ENCODE measurements at places on chromosomes 3 and 15.

GRCh38 chr3:189529468-189529867 is 101.7 kb upstream of the TP63 start:
- no peak for DNase-seq

DNA sequence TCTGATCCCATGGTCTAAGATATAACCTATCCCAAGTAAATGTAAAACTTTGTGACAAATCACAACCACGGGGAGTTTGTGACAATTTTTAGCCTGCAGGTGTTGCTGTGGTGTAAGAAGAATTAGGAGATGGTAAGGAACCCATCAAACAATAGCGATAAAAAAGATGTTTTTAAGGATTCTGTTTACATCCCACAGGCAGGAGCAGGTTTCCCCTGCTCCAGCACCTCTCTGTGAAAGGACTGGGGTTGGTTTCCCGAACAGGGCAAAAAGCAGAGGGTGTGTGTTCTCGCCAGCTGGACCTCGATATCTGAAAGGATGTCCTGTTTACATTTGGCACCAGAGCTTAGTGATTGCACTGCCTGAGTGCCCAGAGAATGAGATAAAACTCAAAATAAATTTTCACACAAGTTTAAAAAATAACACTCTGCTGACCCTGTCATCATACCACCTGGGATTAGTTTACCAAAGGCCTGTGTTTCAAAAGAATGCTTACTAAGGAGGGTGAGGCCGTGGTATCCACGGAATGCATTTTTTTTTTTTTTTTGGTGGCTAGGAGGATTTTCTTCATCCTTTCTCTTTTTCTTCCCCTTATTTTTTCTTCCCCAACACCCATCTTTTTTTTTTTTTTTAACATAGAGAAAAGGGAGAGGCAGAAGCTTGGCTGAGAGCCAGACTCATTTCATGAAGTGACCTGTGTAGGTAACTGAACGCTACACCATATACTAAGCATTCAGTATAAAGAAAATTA is 151.8 kb upstream of the DPH6 start:
- peak; percentile 71 for DNase-seq

DNA sequence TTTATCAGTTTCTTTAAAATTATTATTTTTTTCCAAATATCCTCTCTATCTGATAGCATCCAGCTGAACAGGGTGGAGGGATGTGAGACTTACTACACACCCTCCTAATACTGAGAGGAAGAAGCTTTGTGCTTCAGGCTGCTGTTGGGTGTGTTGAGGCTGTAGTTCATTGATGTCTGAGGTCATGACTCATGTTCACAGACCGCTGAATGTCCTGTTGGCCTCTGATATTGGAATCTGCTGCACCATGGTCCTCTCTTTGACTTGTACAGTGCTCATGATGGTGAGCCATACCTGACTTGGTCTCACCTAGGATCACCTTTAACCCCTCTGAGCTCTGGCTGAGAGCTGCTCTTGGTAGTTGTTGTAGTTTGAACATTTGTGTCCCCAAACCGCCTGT is 302.9 kb downstream of the SATB1 start:
- DNase-seq: no peak

DNA sequence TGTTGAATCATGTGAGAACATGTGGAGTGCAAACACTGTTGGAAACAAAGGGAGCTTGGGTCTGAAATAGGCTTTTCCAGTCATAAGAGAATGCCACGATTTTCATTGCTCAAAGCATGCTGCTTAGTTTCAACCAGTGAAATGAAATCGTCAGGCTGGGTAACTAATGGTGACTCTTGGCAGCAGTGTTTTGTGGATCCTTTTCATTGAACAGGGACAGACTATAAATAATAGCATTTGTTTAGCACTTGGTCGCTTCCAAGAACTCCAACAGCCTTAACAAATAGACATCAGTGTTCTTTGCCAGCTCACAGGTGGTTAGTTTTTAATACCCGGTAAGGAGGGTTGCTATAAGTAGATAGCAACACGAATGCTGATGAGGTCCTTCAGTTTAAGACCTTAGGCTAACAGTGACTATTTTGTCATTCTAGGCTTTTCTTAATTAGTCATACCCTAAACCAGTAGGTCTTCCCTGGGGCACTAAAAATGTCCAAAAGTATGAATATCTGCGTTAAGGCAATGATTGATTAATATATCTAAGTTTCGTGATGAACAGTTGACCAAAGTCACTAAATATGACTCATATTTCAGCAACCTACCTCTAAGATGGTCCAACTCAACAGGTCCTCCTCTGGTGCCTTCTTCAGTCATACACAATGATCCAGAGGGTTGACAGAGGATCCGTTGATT is 15.8 kb downstream of the TP63 start:
- no peak for DNase-seq

GRCh38 chr15:39579487-39580116 is 1.3 kb upstream of the THBS1 start:
- peak; percentile 96 for DNase-seq

DNA sequence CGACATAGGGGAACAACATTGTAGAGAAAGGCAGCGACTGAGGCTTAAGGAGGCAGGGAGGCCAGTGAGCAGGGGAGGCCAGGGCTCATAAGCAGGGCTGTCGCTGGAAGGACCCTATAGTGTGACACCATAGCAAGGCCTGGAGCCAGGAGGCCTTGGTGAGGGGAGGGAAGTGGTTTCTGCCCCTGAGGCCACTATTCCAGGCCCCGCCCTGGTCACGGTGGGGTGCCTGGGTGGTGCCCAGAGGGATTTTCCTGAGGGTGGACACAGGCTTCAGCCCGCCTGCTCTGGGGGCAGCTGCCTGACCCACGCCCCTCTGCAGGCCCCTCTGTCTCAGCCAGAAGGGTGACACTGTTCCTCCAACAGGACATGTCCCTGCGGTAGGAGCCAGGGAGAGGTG is 147.8 kb upstream of the IQSEC1 start:
- DNase-seq: no peak

DNA sequence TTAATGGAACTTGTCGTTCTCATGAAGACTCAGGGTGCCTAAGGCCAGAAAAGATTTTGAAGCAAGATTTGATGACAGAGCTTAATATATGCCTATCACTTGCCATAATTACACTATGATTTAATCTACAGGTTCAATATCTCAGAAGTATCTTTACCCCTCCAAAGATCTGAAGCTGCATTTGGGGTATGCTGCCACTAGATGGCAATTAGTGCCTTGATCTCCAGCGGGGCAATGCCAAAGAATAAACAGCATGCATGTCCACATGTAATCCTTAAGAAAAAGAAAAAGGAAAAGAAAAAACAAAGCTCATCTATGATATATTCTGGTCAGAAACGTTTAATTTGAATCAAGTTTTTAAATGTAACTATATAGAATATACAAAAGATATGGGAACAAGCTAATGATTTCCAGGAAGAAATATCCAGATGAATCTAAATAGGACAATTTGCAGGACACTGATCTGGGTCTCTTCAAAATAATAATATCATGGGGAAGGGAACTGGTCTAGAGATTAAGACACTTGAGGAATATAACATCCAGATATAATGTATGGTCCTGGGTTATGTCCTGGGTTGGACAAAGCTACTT is 55.0 kb upstream of the SOX14 start:
- DNase-seq: no peak

- no peak for DNase-seq
Measured at GRCh38 chr15:92468991-92469390, 75.3 kb downstream of the ST8SIA2 start.

GRCh38 chr15:62612771-62613170 is 429.8 kb upstream of the TPM1 start:
- no peak for DNase-seq

- DNase-seq: no peak
Measured at GRCh38 chr3:43770426-43771103, 79.8 kb downstream of the ABHD5 start.

DNA sequence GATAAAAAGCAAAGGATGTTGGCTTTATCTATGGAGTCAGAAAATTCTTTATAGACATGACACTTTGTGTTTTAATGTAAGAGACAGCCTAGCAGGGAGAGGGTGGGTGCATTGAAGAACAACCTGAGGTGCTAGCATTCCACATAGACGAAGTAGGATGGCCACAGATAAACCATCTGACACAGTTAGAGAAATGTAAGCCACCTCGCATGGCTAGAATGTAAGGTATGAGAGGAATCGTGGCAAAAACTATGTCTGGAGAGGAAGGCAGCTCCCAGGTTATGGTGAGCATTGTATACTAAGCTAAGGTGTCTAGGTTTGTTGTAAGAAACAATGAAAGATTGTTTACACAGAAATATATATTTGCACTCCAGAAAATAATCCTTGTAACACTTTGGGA is 194.0 kb upstream of the SLITRK3 start:
- DNase-seq: no peak

DNA sequence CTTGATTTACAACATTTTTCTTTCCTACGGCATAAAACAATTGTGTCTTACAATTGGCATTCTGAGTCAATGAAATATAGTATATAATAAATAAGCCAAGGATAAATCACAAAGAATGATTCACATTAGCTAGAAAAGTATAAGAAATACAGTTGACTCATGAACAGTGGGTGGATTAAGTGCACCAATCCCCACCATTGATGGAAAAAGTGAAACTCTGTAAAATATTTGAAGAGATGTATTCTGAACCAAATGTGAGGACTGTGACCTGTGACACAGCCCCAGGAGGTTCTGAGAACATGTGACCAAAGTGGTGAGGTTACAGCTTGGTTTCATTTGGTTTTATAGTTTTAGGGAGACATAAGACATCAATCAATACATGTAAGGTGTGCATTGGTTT is 227.5 kb downstream of the ALCAM start:
- peak; percentile 47 for DNase-seq

GRCh38 chr15:68990231-68990991 is 24.1 kb upstream of the NOX5 start:
- DNase-seq: no peak

DNA sequence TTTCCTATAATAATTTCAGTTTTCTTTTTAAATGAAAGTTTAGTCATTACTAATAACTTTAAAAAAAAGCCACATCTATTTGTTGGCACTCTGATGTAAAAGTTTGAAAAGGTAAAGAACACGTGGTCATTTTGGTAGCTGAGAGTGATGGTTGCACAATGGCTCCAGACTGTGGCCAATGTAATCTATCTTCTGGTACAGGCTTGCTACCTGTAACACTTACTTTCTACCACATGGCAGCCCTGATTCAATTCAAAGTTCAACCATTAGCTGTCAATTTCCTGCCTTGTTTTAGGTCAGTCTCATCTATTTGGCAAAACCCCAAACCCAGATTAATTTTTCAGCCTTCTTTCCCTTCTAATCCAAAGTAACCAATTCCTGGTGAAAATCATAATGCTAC is 126.1 kb downstream of the TUSC7 start:
- peak; percentile 17 for DNase-seq

DNA sequence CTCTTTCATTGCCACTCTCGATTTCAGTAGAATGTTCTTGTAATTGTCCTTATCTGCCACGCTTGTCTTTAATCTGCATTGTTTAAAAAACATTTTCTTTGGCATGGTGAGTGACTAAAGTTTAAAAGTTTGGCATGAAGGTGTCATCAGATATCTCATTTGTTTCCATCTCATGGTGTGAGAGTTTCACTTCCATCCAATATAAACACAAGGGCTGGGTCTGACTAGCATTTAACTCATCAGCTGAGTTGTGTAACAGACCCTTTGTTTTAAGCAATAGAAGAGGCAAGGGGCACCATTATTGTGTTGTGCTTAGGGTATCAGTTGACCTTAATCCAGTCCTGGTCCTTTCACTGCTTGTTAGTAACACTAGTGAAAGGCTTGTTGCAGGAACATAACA is 49.9 kb upstream of the IL12A start:
- DNase-seq: no peak

DNA sequence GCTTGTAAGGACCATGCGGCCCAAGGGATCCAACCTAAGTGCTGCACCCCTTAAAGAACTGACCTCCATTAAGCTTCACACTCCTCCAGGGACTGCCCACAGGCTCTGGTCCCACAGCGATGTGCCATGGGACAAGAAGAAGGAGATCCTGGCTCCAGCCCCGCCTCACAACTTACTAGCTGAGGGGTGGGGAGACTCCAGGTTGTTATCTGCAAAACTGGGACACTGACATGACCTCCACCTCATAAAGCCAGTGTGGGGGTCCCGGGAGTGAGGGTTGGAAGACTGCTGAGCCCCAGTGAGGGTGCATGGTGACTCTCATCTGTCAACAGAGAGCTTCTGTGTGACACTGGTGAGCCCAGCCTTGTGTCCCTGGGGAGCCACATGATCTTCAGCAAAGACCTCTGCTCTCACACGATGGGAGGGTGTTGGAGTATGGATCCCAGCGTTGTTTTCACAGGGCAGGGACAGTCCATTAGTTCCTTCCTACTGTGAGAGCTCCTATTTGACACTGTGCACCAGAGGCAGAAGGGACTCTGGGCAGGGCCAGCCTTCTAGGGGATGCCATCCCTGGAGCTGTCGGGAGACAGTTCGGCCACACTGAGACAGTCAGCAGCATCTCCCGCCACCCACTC is 26.7 kb downstream of the EAF1 start:
- no peak for DNase-seq

DNA sequence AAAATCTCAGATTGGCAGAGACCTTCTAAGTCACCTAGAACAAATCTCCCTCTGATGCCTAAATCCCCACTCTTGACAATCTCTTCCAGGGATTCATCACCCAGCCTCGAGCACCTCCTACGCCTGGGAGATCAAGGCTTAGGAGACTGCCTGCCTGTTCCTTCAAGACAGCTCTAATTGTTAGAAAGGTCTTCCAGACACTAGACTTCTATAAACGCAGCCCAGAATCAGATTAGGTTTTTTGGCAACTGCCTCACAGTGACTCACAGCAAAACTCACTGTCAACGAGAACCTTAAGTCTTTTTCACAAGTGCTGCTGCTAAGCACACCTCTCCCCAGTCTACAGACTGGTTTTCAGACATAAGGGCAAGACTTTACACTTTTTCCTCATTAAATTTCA is 23.1 kb downstream of the SRGAP3 start:
- peak; percentile 56 for DNase-seq

DNA sequence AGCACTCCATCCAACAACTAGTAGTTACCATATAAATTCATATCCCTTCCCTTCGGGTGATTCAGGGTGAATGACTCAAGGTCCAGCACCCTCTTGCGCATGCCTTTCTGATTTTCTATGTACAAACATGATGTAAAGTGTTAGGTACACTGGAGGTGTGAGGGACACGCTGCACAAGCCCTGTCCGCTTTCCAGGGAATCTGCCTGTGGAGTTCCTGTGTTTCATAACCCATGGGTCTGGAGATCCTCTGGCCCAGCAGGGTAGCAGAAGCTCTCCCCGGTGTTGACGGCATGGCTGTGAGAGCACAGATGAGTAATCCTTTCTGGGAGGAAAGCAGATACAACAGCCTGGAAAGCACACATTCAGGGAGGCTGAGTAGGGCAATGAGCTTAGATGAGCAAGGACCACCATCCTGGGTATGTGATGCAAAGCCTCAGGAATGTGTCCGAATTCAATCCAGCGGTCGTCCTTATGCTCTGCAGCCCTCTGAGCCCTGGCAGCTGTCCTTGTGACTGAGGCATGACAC is 142.9 kb upstream of the TP63 start:
- peak; percentile 89 for DNase-seq

DNA sequence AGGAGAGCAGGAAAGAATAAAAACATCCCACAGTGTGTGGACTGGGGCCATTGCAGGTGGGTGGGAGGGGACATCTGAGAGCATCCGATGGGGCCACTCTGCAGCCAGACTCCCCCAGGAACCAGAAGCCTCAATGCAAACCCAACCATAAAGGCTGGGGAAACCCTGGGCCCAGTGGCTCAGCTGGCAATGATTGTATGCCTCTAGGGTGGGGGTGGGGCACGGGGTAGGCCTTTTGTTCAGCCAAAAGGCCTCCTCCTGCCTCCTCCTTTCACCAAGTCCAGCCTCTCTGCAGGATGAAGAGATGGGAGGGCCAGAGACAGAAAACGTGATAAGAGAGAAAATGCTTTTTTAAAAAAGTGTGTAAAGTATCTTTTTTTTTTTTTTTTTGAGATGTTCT is 45.5 kb upstream of the HERC1 start:
- no peak for DNase-seq
